ENCODE measurements at places on chromosomes 2 and 18.
A peak's percentile ranks its signal among the peaks of the same experiment; 100 is the strongest.

DNA sequence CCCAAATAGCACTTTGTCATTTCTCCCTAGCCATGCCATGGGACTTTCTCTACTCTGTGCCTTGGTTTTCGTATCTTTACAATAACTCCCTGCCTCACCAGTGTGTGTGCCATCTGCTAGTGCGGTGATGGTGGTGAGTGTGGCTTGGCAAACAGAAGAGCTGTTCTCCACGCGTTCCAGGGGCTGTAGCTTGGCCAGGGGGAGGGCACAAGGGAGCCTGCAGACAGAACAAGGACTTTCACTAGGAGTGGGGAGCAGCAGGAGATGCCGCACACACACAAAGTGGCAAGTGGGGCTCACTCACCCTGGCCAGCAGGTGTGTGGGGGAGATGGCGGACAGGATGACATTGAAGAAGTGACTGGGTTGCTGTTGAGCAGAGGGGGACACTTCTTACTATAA lies 196.9 kb downstream of the HAUS1 start:
- peak; percentile 77 for DNase-seq

DNA sequence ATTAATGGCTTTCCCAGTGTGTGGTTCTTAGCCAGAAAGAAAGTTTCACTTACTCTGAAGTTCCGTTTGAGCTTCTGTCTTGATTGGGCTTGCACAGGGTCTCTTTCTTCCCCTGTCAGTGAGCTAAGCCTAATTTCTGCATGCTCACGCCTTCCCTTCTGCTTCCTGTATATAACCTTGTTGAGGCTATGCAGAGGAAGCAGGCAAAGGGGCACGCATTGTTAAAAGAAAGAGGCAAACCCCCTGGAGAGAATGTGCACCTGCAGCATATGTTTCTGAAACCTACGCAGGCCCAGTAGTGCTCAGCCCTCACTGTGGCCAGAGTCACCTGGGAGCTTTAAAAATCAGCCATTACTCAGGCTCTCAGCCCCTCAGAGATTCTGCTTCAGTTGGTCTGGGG lies 14.5 kb upstream of the PLA2R1 start:
- DNase-seq: no peak

DNA sequence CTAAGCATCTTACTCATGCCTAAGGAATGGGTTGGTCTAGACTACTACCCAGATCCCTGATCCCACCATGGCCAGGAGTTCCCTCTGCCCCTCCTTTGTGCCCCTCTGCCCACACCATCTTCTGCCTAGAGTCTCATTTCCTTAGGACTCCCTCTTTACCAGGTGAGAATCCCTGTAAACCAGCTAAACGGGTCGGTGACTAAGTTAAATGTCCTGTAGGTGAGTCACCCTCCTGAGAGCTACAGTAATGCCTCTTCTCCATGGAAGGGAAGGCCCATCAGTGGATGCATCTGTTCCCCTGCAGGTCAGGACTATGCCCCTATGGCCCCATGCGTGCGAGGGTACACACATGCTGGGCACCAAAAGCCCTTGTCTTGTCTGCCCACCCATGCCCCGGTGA lies 25.4 kb downstream of the PTGR3 start:
- DNase-seq: no peak

DNA sequence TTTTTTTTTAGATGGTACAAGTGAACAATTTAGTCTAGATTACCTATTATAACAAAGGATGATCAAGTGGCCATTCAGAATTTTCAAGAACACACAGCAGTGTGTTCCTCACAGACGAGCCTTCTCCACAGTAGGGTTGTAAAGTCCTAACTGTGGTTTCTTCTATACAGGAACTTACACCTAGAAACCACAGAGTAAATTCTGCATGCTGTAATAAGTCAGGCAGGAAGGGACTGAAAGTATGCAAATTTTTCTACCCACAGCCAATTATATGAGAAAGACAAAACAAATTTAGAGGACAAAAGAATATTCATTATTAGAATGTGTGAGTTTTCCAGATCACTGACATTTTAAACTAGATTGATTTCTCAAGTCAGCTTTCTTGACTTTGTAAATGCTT lies 99.5 kb downstream of the RBMS1 start:
- no peak for DNase-seq

DNA sequence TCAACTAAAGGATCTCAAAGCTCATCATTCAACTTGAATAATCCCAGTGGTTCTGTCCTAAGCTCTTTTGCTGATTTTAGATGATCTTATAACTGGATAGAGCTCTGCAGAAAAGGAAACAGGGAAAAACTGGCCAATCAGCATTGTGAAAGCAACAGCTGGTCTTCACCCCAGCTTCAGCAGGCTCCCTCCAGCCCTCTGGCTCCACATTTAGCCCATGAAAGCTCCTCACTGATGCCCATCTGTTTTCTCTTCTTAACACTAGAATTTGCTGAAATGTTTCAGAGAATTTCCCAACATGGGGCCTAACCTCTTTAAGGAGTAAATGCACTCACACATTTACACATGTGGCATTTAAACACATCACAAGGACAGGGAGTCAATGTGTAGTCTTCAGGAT lies 223.3 kb downstream of the CNTNAP5 start:
- DNase-seq: no peak

DNA sequence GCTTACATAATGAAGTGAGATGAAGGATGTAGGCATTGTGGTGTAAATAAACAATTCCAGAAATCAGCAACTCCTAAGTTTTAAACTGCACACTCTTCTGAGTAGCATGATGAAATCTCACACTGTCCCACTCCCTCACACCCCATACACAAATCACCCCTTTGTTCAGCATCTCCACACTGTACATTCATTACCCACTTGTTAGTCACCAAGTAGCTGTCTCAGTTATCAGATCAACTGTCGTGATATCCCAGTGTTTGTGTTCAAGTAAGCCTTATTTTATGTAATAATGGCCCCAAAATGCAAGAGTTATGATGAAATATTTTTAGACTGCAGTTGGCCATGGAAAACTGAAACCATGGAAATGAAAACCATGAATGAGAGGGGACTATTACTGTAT lies 135.7 kb downstream of the GRB14 start:
- no peak for DNase-seq

DNA sequence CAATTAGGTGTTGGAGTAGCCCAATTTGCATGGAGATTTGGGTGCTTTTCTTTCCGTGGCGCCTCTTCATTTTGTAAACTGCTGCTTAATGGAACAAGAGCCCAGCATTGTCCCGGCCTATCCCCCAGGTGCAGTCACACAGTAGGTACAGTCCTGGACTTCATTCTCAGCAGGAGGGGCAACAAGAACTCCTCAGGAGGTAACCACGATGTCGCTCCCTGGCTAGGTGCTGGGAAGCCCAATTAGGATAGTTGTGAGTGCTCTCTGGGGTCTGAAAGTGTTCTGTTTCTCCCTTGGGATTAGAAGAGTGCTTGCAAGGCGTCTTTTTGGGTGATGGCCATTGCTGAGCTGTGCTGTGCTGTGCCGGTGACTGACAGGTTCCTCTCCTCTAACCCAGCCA lies 53.8 kb downstream of the CABLES1 start:
- DNase-seq: no peak

GRCh38 chr2:109217362-109218086 lies 88.5 kb downstream of the SH3RF3 start:
- no peak for DNase-seq

DNA sequence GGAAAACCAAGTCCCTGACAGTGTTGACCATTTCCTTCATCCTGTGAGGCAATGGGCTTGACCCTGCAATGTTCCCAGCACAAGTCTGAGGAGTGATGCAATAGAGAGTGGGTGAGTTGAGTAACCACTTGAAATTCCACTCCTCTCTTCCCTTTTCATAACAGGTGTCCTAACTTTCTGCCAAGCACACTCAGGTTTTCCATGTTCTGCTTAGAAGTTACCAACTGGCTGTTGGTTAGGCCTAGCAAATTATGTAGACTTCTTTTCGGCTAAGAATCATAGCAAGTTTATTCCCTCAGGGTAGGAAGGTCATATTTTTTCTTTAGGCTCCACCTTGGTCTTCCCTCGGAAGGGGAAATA lies 11.5 kb downstream of the GNLY start:
- DNase-seq: no peak

DNA sequence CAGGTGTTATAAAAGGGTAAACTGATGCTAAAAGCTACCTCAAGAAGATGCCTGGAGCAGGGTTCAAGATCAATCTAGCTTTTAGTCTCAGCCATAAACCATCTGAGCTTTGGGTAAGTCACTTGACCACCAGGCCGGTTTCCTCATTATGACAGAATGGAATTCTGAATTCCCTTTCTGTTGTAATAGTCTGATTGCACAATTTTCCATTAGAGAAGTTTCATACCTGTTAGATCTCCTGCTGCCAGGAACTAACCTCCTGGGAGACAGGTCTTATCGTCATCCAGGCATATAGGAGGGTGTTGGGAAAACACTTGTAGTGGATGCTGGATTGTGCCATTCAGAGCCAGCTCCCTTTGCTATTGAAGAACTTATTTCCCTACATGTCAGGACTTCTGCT lies 272.5 kb downstream of the TDRD15 start:
- DNase-seq: no peak
